ENCODE measurements at places on chromosomes 2 and 18.

DNA sequence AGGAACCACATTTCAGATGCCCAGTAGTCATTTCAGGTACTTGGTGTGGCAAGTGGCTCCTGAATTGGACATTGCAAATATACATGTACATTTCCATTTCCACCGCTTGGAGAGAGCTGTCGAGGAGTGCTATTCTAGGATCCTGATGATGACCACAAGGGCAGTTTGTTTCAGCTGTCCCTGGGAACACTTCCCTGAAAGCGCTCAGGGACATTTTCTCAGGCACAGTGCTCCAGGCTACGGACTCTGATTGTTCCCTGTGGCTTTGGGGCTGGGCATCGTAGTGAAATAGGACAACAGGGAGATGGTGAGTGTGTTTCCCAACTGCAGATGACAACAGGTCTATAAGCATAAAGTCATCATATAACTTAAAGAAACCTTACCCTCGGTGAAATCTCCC lies 3.1 kb downstream of the DBI start:
- no peak for DNase-seq

- no peak for DNase-seq
Observed at GRCh38 chr2:108542071-108542470, 7.8 kb downstream of the LIMS1 start.

GRCh38 chr2:223994562-223995162 lies 37.4 kb downstream of the MRPL44 start:
- no peak for DNase-seq

GRCh38 chr2:178579006-178579405 lies 98.7 kb downstream of the PLEKHA3 start:
- DNase-seq: no peak

All from sigmoid colon (tissue), 7 donors.